ENCODE measurements at places on chromosomes 2 and 18. TPM values are rescaled to one million over a fixed set of nuclear protein-coding genes. Genes with fewer than 3 reads are reported as not detected.

DNA sequence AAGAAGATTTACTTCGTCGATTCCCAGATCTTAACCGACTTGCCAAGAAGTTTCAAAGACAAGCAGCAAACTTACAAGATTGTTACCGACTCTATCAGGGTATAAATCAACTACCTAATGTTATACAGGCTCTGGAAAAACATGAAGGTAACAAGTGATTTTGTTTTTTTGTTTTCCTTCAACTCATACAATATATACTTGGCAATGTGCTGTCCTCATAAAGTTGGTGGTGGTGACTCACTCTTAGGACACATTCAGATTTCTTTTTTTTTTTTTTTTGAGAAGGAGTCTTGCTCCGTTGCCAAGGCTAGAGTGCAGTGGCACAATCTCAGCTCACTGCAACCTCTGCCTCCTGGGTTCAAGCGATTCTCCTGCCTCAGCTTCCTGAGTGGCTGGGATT is 26.8 kb downstream of the MSH2 start:
- H3K4me1 ChIP-seq, result no peaks in the 10 kb centered on the region
- H3K27ac ChIP-seq, result no peak overlapping the region

- no peaks in the 10 kb centered on the region for H3K36me3 ChIP-seq
- H3K4me1 ChIP-seq, result no peaks in the 10 kb centered on the region
- H3K4me3 ChIP-seq, result peak overlapping the region; percentile 59
These were observed 1.0 kb upstream of the EFHD1 start for GRCh38 chr2:232632229-232632903.

DNA sequence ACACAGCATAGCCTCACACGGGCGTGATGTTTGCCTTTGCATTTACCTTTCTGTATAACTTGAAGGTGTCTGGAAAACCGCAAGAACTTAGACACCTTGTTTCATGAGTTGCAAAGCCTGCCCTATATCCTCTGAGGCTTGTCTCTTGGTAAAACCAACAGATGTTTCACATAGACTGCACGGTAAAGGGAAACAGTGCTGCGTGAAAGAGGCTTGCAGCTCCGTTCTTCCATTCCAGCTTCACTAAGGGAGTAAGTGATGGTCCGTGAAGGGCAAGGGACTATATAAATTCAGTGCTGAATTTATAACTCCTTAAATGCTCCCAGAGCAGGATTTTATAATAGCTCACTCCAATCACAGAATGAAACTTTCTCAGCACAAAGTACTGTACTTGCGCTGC is 360.5 kb downstream of the SOX11 start:
- H3K27ac ChIP-seq, result no peak overlapping the region
- no peaks in the 10 kb centered on the region for H3K36me3 ChIP-seq
- H3K27me3 ChIP-seq, result no peaks in the 10 kb centered on the region
- no peak for DNase-seq

DNA sequence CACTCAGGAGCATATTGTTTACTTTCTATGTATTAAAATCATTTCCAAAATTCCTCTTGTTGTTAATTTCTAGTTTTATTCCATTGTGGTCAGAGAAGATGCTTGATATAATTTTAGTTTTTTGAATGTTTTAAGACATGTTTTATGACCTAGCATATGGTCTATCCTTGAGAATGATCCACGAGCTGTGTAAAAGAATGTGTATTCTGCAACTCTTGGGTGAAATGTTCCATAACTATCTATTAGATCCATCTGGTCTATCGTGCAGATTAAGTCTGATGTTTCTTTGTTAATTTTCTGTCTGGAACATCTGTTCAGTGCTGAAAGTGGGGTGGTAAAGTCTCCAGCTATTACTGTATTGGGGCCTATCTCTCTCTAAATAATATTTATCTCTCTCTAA is 83.3 kb upstream of the EPAS1 start:
- H3K4me1 ChIP-seq, result no peaks in the 10 kb centered on the region
- no peak overlapping the region for H3K4me3 ChIP-seq
- H3K27me3 ChIP-seq, result no peaks in the 10 kb centered on the region

GRCh38 chr2:151842830-151843690 is 14.8 kb upstream of the ARL5A start:
- H3K4me1 ChIP-seq, result no peaks in the 10 kb centered on the region
- no peaks in the 10 kb centered on the region for H3K27me3 ChIP-seq
- H3K27ac ChIP-seq, result no peak overlapping the region
- DNase-seq, result no peak

- no peaks in the 10 kb centered on the region for H3K27me3 ChIP-seq
- H3K4me3 ChIP-seq, result no peak overlapping the region
- no peak overlapping the region for H3K27ac ChIP-seq
- no peaks in the 10 kb centered on the region for H3K36me3 ChIP-seq
- DNase-seq, result no peak
These were observed 182.5 kb upstream of the NXPH2 start for GRCh38 chr2:138962686-138963085.

Gene NCK2
- 46.7 TPM for total RNA-seq

GRCh38 chr2:30679426-30680088 is 127.7 kb downstream of the CAPN13 start:
- DNase-seq, result no peak
- H3K4me3 ChIP-seq, result no peak overlapping the region
- H3K27ac ChIP-seq, result no peak overlapping the region

GRCh38 chr2:68784915-68785314 is 50.3 kb downstream of the ARHGAP25 start:
- H3K27me3 ChIP-seq, result no peaks in the 10 kb centered on the region
- no peak overlapping the region for H3K4me3 ChIP-seq
- H3K27ac ChIP-seq, result no peak overlapping the region
- H3K4me1 ChIP-seq, result no peaks in the 10 kb centered on the region
- no peak for DNase-seq

Gene SERPINB4
- total RNA-seq, result 0.13 TPM

- DNase-seq, result no peak
- H3K4me1 ChIP-seq, result no peaks in the 10 kb centered on the region
- no peaks in the 10 kb centered on the region for H3K27me3 ChIP-seq
- no peak overlapping the region for H3K27ac ChIP-seq
- no peak overlapping the region for H3K4me3 ChIP-seq
These were observed 253.2 kb upstream of the CTAGE1 start for GRCh38 chr18:22670914-22671313.

Gene MREG
- total RNA-seq, result not detected

- H3K27me3 ChIP-seq, result no peaks in the 10 kb centered on the region
- H3K27ac ChIP-seq, result peak overlapping the region; percentile 85
- H3K36me3 ChIP-seq, result no peaks in the 10 kb centered on the region
- no peak for DNase-seq
- no peak overlapping the region for H3K4me3 ChIP-seq
- peaks cover 31% of the 10 kb centered on the region for H3K4me1 ChIP-seq
These were observed 17.7 kb downstream of the SH2D6 start for GRCh38 chr2:85435981-85436835.

Gene MAPK4
- total RNA-seq, result 2.4 TPM

DNA sequence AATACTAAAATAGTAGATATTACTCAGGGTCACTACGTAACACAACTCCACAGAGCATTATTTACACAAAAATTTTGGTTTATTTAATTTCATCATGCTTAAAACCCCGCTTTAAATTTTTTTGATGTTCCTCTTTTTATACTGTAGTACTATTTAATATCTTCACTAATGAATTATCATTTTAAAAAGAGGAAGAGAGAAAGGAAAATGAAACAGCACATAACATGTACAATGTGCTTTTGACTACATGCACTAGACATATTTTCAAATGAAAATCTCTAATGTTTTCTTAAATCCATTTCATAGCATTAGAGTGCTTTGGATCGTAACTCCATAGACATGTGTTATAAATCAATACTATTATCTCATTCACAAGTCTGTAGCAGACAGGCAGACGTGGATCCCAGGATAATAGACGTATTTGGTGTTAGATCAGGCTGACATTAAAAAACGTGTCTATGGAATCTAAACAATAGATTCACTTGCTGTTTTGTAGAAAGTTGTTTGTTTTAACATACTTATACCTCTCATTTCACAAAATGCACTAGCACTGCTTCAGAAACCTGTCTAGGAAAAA is 897.0 kb downstream of the CPS1 start:
- DNase-seq, result no peak
- H3K27me3 ChIP-seq, result no peaks in the 10 kb centered on the region
- H3K27ac ChIP-seq, result no peak overlapping the region
- H3K4me1 ChIP-seq, result no peaks in the 10 kb centered on the region
- no peaks in the 10 kb centered on the region for H3K36me3 ChIP-seq

GRCh38 chr2:31097962-31098613 is 40.2 kb downstream of the GALNT14 start:
- H3K27ac ChIP-seq, result no peak overlapping the region
- H3K27me3 ChIP-seq, result no peaks in the 10 kb centered on the region
- DNase-seq, result no peak
- H3K4me1 ChIP-seq, result no peaks in the 10 kb centered on the region

DNA sequence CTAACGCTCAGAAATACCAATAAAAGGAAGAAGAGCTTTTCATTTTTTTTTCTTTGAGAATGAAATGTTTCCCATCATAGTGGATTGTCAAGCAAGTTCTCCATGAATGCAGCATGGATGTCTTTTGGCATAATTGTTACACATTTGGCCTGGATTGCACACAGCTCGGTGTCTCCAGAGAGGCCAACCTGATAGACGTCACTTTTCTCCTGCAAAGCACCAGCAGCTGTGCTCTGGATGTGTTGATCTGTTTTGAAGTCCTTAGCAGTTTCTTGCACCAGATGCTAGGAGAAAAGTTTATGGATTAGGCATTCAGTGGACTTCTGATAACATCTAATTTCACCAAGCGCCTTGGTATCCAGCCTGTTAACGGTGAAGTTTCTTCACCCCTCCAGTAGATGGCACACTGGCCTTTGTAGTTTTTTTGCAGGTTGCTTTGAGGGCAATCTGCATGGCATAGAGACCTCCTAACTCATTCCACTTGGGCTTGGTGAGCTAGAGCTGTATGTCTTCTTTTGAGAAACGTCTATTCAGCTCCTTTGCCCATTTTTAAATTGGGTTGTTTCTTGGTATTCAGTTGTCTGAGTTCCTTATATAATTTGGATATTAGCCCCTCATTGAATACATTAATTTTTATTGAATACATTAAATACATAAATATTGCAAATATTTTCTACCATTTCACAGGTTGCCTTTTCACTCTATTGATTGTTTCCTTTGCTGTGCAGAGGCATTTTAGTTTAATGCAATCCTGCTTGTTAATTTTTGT is 59.7 kb downstream of the PTH2R start:
- H3K27me3 ChIP-seq, result no peaks in the 10 kb centered on the region
- H3K27ac ChIP-seq, result no peak overlapping the region
- no peaks in the 10 kb centered on the region for H3K4me1 ChIP-seq
- no peak for DNase-seq
- no peak overlapping the region for H3K4me3 ChIP-seq
- no peaks in the 10 kb centered on the region for H3K36me3 ChIP-seq

- DNase-seq, result no peak
- no peaks in the 10 kb centered on the region for H3K27me3 ChIP-seq
- no peak overlapping the region for H3K4me3 ChIP-seq
- peaks cover 24% of the 10 kb centered on the region for H3K4me1 ChIP-seq
These were observed 2.6 kb downstream of the CHRNG start for GRCh38 chr2:232541961-232542714.

GRCh38 chr2:1940679-1941078 is 196.4 kb upstream of the PXDN start:
- H3K36me3 ChIP-seq, result no peaks in the 10 kb centered on the region
- H3K4me1 ChIP-seq, result no peaks in the 10 kb centered on the region
- DNase-seq, result no peak
- no peak overlapping the region for H3K4me3 ChIP-seq
- no peak overlapping the region for H3K27ac ChIP-seq
- H3K27me3 ChIP-seq, result no peaks in the 10 kb centered on the region

- H3K4me3 ChIP-seq, result peak overlapping the region; percentile 32
- H3K27me3 ChIP-seq, result no peaks in the 10 kb centered on the region
- DNase-seq, result peak; percentile 80
- peaks cover 44% of the 10 kb centered on the region for H3K4me1 ChIP-seq
These were observed 19.4 kb downstream of the ZNF516 start for GRCh38 chr18:76475450-76476194.

Gene ECEL1
- 0.51 TPM for total RNA-seq

DNA sequence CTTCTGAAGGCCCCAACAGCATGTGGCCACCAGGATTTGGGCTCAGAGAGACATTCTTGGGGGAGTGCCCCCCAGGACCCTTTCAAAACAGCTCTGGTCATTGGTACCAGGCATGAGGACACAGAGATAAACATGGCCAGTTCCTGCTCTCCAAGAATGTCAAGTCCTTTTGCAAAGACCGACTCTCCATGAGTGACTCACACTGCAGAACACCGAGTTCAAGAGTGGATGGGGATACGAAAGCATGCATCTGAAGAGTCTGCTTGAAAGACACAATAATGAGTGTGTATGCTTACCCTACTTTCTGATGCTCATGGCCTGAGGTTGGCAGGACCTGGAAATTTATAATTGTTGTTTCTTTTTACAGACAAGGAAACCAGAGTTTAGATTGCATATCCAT is 450.6 kb downstream of the TSN start:
- no peaks in the 10 kb centered on the region for H3K4me1 ChIP-seq
- no peak overlapping the region for H3K4me3 ChIP-seq
- no peaks in the 10 kb centered on the region for H3K36me3 ChIP-seq
- no peak for DNase-seq
- no peak overlapping the region for H3K27ac ChIP-seq

- no peak overlapping the region for H3K4me3 ChIP-seq
- DNase-seq, result no peak
- H3K27ac ChIP-seq, result no peak overlapping the region
These were observed 11.8 kb downstream of the PLEKHM3 start for GRCh38 chr2:208013285-208014178.

Gene STARD6
- not detected for total RNA-seq

- H3K27me3 ChIP-seq, result no peaks in the 10 kb centered on the region
- no peaks in the 10 kb centered on the region for H3K36me3 ChIP-seq
- no peak for DNase-seq
- H3K4me1 ChIP-seq, result no peaks in the 10 kb centered on the region
- no peak overlapping the region for H3K4me3 ChIP-seq
- H3K27ac ChIP-seq, result no peak overlapping the region
These were observed 34.0 kb downstream of the DOCK10 start for GRCh38 chr2:225008179-225008856.

DNA sequence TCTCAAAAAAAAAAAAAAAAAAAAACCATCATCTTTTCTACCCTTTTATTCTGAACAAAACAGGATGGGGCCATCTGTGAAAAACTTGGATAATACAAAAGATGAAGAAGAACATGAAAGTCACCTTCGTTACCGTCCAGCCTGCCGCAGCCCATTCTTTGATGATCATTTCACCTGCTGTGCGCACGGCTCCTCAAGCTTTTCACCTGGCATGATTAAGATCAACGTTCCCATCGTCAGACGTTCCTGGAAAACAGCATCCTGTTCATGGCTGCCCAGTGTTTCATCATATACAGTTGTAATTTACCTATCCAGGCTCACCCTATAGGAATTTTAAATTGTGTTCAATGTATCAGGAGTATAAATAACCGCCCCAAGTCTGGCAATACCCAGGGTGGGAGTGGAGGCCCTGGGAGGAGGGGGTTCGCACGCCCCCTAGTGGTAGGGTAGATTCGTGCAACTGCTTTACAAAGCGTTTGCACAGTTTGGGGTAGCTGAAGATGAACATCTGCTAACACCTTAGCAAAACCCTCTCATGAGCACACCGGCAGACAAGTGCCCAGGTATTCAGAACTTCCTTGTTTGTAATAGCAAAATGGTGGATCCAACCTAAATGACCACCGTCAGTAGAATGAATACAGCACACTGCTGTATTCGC is 49.0 kb upstream of the GLI2 start:
- H3K4me1 ChIP-seq, result no peaks in the 10 kb centered on the region
- DNase-seq, result no peak
- H3K36me3 ChIP-seq, result no peaks in the 10 kb centered on the region
- H3K27ac ChIP-seq, result no peak overlapping the region
- H3K4me3 ChIP-seq, result no peak overlapping the region
- no peaks in the 10 kb centered on the region for H3K27me3 ChIP-seq

Gene SLC23A3
- not detected for total RNA-seq

- H3K36me3 ChIP-seq, result no peaks in the 10 kb centered on the region
- H3K4me1 ChIP-seq, result no peaks in the 10 kb centered on the region
- no peaks in the 10 kb centered on the region for H3K27me3 ChIP-seq
These were observed 71.1 kb upstream of the SH3BP4 start for GRCh38 chr2:234880551-234881211.
